Activated gamma-delta T cell (primary cell): ENCODE measurements at places on chromosomes 3 and 15.

DNA sequence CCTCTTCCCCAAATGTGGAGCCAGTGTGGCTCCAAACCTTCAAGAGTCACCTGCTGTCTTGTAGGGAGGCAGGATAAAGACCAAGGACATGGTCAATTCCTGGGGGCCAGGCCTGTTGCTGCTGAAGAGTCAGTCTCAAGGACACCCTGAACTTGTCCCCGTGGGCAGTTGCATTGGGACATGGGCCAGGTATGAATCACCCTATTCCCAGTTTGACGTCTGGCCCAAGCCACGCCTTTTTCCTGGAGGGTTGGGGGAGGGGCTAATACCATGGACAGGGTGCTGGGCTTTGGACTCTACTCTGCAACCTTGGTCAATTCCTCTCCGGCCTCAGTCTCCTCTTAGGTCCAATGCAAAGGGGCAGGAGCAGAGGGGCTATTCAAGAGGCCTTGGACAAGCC is 10.4 kb downstream of the ATP2B2 start:
- DNase-seq, result no peak

DNA sequence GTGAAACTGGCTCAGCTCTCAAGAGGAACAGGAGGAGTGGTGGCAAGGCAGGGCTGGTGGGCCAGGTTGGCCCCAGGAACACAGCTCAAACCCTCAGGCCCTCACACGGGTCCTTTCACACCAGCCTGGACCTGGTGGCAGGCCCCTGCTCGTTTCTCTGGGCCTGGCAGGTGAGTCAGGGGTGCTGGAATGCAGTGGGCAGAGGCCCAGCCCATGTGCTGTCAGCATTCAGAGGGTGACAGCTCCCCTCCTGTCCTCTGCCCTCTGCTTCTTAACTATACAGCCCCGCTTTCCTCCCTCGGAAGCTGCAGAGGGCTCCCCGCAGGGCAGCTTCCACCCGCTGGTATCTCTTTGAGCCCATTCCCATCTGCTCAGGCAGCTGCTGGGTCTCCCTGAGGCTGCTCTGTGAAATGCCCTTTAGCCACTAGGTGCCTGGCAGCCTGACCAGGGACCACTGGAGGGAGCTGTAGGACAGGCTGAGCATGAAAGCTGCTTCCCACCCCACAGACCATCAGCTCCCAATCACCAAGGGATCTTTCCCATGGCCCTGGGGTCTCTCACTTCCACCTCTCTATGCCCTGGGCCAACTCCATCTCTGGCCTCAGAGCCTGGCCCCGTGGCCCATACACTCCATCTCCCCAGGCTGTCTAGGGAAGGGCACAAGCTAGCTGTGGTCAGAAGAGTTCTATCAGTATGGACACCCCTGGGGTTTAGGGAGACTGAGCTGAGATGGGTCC is 24.8 kb downstream of the SHF start:
- no peak for DNase-seq

GRCh38 chr3:144744473-144744872 is 772.9 kb downstream of the DIPK2A start:
- no peak for DNase-seq

GRCh38 chr3:143826296-143826695 is 22.0 kb downstream of the SLC9A9 start:
- no peak for DNase-seq

GRCh38 chr3:46386205-46386604 is 15.5 kb downstream of the CCR5 start:
- no peak for DNase-seq

- no peak for DNase-seq
Measured at GRCh38 chr3:118850687-118851086, 184.0 kb downstream of the IGSF11 start.

DNA sequence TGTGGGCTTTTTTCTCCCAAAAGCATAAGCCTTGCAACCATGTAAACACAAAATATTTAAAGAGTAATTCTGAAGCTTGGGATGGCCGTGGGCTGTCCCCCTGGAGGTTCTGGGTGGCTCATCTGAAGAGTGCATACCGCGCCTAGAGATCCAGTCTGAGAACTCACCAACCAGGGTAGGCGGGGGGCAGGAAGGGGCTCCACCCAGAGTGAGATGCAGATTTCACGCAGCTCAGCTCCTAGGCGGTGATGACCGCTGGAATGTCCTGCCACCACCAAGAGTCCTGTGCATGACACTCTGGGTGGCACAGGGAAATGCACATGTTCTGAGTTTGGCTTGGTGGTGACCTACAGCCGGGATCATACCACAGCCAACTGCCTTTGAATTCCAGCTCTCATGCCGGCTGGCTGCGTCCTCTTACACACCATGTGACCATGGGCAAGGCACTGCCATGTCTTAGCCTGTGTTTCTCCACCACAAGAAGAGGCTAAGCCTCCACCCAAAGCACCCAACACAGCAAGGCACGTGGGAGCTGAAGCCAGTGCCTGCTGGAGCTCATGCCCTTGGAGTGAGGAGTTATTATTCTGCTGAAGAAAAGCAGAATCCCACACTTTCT is 125.1 kb upstream of the IQSEC1 start:
- DNase-seq, result no peak

GRCh38 chr3:14822670-14823390 is 4.1 kb downstream of the FGD5 start:
- DNase-seq, result no peak

DNA sequence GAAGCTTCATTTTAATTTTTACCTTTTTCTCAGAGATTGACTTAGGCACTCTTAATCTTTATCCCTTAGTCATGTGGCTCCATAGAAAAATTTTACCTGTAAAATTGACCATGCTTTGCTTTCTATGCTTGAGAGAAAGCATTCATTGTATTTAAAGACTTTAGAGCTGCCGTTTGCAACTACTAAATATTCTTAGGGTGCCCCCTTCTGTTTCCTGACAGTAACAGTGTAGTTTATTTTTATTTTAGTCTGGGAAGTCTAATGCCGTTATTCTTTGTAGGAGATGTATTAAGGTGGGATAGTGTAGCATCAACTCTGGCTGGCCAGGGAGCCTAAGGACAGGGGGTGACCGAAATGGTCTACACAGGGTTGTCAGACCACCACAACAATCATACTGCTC is 84.5 kb upstream of the SYNPR start:
- no peak for DNase-seq

- no peak for DNase-seq
Measured at GRCh38 chr3:57512166-57512565, 32.0 kb downstream of the DNAH12 start.

- DNase-seq, result no peak
Measured at GRCh38 chr3:133595341-133595740, 21.9 kb downstream of the CDV3 start.

DNA sequence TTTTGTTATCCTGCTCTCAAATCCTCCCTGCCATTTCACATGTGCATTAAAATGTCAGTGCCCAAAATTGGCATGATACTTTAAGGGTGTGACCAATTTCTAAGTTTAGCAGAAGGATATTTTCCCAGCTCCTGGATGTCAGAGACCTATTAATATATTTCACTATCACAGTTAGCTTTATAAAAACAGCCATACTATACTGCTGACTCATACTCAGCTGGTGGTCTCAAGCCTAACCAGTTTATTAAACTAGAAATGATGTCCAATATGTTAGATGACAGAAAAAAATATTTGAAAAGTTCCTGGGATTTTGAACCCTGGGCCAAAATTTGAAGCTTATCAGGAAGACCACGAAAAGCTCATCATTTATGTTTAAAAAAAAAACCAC is 60.9 kb upstream of the ZNF280D start:
- no peak for DNase-seq

GRCh38 chr3:102156426-102156825 is 278.4 kb upstream of the ZPLD1 start:
- DNase-seq, result no peak

GRCh38 chr15:69820819-69821218 is 276.9 kb downstream of the TLE3 start:
- no peak for DNase-seq
